ENCODE measurements at places on chromosomes 2 and 18.

GRCh38 chr2:173044686-173045085, 31.0 kb upstream of the MAP3K20 start:
- no peak for DNase-seq

DNA sequence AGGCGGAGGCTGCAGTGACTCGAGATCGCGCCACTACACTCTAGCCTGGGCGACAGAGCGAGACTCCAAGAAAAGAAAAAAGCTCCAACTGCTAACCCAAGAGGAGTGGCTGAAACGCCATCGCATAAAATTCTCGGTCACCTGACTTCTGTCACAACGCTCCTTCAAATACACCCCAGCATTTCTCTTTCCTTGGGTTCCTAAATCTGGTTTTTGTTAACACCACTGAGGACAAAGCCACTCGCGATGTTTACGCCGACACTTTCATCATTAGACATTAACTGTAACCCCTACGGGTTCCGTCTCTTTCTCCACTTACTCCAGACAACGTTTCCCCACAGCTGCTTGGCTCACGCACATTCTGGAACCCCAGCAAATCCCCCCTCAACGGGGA, 679 bp downstream of the CLK1 start:
- no peak for DNase-seq

- DNase-seq, result no peak
Measured at GRCh38 chr2:60091894-60092293, 461.6 kb downstream of the BCL11A start.

DNA sequence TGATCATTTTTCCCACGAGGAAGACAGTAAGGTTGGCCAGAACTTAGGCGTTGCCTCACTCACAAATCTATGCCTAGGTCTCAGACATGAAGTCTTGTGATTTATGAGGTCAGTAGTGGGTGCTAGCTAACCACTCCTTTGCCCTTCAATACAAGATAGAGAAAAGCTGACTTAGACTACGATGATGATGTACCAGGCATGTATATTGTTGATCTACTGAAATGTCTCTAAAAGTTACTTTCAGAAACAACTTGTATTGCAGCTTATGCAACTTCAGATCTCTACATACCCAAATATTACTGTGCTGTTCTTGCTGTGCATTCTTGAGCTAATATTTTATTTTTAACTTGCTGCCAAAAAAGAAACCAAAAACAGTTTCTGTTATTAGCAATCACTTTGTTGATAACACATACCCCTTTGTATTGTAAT, 30.6 kb downstream of the MAPRE2 start:
- DNase-seq, result no peak

GRCh38 chr2:156437272-156437930, 1.2 kb downstream of the GPD2 start:
- DNase-seq, result no peak

GRCh38 chr18:36297417-36298125, at the start of gene FHOD3:
TSS of gene FHOD3 (plus strand) at chr18:36297713. CDS start at chr18:36297836, 123 bp downstream.
- DNase-seq, result no peak

DNA sequence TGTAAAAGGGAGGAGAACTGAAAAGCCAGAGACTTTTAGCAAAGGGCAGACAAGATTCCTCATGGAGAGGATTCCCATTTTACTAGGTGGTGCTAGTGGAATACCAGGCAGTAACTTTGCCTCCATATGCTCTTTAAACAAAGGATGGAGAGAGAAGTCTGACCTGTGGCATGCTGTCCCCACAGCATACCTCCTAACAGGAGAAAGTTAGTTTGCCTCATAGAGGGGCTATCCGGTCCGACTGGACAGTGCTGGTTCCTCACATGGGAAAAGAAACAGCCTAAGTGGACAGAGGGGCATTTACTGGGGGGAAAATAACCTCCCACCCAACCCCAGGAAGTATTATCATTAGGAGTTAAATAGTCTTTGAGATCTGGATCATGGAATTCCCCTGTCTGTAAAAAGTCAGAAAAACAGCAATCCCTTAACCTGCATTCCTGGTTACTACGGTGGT, 31.6 kb upstream of the GMCL1 start:
- no peak for DNase-seq

GRCh38 chr18:12973562-12974213, 17.5 kb upstream of the CEP192 start:
- DNase-seq, result no peak

DNA sequence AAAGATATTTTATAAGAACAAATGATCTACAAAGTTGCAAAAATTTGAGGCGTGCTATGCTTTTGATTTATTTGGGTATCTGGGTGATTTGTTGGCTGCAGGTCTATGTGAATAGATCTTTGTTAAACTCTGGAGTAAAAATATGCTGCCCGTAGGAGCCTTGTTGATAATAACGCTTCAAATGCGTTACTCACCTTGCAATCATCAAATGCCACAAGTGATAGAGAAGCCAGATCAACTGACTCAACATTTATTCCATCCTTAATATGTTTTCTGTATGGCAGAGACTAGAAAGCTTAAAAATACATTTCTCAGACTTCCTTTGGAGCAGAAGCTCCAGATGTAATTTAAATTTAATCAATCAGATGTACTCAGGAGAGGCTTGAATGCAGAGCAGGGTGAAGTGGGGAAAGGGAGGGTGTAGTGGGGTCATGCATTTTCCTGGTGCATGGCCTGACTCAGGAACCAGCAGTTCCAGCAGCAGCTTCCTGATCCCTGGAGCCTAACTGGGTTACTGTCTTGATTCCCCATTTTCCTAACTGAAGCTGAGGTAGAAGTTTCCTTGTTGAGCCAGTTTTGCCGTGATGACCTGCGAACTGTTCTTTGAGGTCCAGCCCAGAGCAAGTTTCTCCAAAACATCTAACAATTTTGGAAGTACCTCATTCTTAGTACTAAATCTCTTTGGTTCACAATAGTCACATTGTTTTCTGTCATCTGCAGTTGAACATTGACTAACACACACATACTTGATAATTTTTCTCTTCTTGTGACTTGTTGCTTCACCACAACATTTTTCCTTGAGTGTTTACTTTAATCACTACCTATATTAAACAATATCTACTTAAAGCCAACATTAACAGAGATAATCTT, 284.7 kb upstream of the CWC22 start:
- peak; percentile 69 for DNase-seq

GRCh38 chr2:60394463-60394862, 159.0 kb downstream of the BCL11A start:
- no peak for DNase-seq

- peak; percentile 88 for DNase-seq
Measured at GRCh38 chr18:22385718-22386117, 32.0 kb downstream of the CTAGE1 start.

GRCh38 chr2:144362401-144362800, 157.5 kb downstream of the ZEB2 start:
- no peak for DNase-seq

DNA sequence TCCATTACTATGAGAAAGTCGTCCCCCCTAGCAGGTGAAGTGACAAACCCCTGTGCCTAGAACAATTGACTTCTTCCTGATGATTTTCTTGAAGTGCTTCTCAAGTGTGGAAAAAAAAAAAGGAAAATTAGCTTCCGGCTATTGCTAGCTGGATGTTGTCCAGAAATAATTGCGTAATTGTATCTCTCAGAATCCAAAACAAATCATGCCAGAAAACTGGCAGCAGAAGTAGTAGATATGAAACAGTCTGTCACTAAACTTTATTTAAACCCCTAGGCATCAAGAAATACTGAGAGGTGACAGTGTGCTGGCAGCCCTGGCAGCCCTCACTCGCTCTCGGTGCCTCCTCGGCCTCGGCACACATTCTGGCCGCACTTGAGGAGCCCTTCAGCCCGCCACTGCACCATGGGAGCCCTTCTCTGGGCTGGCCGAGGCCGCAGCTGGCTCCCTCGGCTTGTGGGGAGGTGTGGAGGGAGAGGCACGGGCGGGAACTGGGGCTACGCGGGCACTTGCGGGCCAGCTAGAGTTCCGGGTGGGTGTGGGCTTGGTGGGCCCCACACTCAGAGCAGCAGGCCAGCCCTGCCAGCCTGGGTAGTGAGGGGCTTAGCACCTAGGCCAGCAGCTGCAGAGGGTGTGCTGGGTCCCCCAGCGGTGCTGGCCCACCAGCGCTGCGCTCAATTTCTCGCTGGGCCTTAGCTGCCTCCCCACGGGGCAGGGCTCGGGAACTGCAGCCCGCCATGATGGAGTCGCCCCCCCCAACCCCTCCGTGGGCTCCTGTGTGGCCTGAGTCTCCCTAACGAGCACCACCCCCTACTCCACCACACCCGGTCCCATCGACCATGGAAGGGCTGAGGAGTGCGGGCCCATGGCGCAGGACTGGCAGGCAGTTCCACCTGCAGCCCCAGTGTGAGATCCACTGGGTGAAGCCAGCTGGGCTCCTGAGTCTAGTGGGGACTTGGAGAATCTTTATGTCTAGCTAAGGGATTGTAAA, 80.5 kb upstream of the ABCA12 start:
- no peak for DNase-seq

- DNase-seq, result no peak
Measured at GRCh38 chr2:2222931-2223330, 108.1 kb downstream of the MYT1L start.

- no peak for DNase-seq
Measured at GRCh38 chr2:102106133-102106556, 36.4 kb upstream of the IL1R1 start.

DNA sequence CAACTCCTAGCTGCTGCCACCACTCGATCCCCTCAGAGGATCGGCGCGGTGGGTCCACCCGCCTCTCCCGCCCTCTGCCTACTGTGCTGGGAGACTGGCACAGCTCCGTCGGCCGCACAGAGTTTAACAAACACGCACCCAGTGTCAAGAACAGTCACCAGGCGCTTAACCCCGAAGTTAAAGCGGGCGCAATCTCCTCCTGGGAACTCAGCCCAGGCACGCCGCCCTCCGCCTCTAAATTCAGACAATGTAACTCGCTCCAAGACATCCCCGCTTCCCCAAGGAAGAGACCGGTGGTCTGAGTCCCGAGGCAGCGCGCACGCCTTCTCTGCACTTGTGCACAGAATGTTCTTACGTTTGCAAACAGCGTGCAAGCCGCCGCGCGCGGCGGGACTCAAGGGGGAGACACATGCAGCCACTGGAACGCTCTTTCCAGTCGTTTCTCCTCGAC, 533 bp downstream of the CXCR4 start:
- no peak for DNase-seq

DNA sequence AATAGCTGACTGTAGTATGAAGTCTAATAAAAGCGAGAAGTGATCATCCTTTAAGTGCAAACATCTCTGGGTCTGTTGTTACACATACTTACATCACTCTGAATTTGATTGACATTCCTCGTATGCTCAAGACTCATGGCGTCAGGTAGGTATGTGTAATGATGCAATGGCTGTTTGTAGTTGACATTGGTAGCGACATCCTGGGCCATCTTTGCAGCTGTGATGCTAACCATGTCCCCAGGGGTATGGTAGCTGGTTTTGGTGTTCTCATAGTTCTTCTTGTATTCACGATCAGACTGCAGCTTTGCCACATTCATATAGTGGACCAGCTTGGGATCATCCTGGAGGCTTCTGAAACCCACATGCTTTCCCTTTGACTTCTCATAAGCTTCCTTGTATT, 62.0 kb downstream of the NEB start:
- no peak for DNase-seq

- no peak for DNase-seq
Measured at GRCh38 chr2:233065954-233066470, 5.9 kb downstream of the INPP5D start.

DNA sequence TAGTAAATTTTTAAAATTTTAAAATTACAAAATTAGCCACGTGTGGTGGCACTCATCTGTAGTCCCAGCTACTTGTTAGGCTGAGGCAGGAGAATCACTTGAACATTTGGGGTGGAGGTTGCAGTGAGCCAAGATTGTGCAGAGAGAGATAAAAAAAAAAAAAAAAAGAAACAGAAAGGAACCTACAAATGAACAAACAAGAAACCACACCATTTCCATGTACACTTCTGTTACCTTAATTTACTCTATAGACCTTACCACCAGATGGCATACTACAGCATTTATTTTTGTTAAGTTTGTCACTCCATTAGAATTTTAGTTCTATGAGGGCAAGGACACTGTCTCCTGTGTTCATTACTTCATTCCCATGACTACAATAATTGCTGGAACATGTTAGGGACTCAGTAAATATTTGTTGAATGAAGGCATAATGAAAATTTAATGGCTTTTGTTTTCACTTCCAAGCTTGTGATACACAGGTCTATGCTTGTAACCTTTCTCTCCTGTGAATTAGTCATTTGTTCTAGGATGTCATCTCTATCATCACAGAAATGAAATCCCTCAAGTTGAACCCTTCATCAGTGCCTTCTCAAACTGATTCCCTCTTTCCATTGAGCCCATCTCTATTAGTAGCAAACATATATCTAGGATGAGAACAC, 76.0 kb downstream of the ARHGAP15 start:
- no peak for DNase-seq

DNA sequence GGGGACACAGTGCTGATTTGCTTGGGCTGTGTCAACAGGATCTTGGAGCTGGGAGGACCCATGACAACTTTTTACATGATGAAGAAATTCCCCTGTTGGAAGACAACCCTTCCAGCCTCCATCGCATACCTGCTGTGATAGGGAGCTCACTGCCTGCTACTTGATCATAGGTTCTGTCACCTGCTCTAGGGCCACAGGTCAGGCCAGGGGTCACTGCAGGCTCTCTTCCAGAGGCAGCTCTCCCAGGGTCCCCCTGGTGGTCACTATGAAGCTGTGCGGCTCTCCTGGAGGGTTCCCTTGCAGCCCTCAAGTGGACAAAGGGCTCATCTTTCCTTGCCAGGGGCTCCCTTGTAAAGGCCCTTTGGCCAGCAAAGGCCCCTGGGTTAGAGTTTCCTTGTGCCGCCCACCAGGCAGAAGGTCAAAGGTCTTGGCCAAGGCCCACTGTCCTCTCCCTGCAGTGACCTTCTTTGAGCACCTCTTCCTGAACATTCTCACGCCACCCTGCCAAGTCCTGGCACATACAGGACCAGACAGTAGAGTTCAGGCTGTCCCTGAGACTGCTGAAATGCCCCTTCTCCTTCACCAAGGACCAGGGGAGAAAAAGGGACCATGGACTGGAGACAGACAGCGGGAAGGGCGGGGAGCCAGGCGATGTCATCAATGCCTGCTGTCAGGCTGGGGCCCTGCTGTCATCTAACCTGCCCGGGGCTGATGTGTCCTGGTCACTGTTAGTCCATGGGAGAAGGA, 345.1 kb downstream of the DYSF start:
- DNase-seq, result no peak

- peak; percentile 49 for DNase-seq
Measured at GRCh38 chr2:199977984-199978415, 22.6 kb downstream of the MAIP1 start.

DNA sequence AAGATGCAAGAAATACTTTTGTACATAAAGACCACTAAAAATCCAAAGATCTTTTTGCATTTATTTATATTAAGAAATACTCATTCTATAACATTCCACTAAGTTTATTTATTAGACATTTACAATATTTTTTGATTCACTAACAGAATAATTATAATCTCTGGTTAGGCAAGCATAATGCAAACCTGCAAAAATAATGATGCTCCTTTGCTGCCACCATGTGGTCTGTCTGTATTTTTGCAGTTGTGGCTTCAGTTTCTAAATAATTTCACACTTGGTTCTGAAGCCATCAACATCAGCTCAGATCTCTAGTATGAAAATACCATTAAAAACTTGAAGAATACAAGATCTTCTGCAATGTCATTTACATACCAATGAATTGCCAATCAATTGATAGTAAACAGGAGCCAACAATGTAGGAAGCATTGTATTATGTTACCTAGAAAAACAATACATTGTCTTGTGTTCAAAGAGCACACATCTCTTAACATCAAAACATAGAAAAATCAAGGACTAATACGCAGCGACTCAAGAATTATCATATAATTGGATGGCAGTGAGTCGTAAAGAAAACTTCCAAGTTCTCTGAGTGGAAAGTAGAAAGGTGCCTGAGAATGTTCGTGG, 28.8 kb upstream of the WDR75 start:
- DNase-seq, result no peak

All from HS-5 (cell line).